ENCODE measurements at places on chromosomes 3 and 15. TPM values are rescaled to one million over a fixed set of nuclear protein-coding genes. Genes with fewer than 3 reads are reported as not detected.

GRCh38 chr15:101561584-101561906 lies 72.0 kb upstream of the PCSK6 start:
- no peak for DNase-seq

The AP3B2 gene
- total RNA-seq: not detected

The EPB42 gene
- not detected for total RNA-seq

GRCh38 chr3:81308306-81308705 lies 453.1 kb downstream of the GBE1 start:
- no peak for DNase-seq

DNA sequence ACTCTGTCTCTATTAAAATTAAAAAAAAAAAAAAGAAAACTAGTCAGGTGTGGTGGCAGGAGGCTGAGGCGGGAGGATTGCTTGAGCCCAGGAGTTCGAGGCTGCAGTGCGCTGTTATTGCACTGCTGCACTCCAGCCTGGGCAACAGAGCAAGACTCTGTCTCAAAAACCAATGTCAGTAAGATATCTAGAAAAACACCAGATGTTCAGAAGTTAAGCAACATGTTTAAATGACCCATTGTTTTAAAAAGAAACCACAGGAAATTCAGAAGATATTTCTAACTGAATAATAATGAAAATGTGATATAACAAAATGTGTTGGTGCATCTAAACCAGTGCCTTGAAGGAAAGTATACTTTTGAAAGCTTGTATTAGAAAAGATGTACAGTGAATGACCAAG lies 203.4 kb upstream of the CGNL1 start:
- no peak for DNase-seq

- no peak for DNase-seq
These were observed 18.9 kb downstream of the SCN5A start for GRCh38 chr3:38630606-38631005.

The DENND4A gene
- 50.4 TPM for total RNA-seq

- DNase-seq: no peak
These were observed 285.1 kb upstream of the CCDC54 start for GRCh38 chr3:107092121-107092520.

- no peak for DNase-seq
These were observed 550 bp downstream of the CCDC9B start for GRCh38 chr15:40340038-40340739.

- DNase-seq: no peak
These were observed 55.9 kb downstream of the ARHGAP31 start for GRCh38 chr3:119350114-119350513.

DNA sequence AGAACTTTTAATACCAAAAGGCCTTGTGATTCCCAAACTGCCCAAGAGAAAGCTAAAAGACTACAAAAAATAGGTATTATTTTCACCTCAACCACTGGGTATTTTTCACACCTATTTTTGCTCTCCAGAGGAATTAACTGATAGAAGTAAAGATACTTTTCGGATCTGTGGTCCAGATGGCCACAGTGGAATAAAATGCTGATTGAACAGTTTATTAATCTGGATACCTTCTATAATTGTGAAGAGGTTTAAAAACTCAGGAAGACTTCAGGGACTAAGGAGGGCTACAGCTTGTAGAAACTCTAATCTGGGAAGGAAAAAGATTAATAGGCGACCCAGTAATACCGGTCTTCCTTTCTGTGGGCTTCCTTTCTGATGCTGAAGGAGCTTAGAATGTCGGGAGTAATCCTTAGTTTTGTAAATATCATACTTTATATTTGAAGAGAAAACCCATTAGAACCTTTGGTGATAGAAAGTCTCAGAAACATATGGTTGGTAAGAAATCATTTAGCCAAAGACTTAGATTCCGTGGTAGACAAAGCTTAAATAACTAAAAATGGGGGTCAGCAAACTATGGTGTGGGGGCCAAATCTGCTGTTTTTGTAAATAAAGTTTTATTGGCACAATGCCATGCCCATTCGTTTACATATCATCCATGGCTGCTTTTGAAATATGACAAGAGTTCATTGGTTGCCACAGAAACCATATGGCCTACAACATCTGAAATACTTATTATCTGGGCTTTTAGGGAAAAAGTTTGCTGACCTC lies 47.8 kb downstream of the TTC23 start:
- no peak for DNase-seq

The GOLGA8A gene
- total RNA-seq: 311 TPM

DNA sequence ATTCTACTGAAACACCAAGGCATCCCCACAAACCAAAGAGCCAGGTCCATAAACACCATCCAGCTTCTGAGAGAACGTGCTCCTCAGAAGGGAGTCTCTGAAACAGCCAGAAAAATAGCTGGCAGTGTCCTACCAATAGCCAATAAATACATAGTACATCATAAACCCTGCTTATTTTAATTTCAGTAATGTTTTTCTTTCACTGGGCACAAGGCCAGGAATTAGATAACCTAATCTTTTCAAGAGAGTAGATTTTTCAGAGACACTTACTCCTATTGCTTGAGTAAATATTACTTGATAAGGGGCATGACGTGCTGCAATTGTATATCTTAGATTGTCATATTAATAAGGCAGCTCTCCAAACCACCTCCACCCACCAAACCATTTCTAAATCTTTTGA lies 22.7 kb downstream of the GADL1 start:
- no peak for DNase-seq

DNA sequence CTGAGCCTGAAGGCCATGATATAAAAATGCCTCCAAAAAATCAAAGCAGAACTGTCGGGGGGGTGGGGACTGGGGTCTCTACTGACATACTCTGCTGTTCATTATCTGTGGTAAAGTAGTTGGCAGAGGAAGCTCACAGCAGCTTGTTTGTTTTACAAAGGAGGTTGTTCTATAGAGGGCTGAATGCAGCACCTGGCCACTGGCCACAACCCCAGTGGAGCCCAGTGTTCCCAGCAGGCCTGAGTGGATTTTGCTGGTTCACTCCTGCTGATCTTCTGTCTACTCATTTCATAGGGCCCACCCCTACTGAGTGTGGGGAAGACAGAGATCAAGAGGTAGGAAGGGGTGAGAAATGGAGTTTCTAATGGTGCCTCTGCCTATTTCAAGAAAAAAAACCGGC lies 125.5 kb downstream of the DIPK2A start:
- DNase-seq: no peak

- DNase-seq: no peak
These were observed 119.8 kb upstream of the ALDH1A3 start for GRCh38 chr15:100759698-100760356.

DNA sequence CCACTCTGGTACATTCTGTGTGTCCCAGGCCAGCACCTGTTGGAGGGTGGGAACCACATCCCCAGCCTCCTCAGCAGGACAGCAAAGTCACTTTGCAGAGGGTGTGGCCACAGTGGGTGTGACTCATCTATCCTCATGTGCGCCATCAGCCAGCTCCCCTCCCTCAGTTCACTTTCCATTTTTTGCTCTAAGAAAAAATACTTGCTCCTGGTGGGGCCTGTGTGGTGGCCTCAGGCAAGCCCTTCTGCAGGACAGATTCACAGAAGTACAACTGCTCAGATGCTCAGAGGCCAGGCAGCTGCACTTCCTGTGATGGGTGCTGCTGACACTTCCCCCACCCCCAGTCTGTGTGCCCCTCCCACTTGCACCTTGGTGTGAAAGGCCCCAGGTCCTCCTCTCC lies 78.3 kb upstream of the ALDH1L1 start:
- DNase-seq: no peak

DNA sequence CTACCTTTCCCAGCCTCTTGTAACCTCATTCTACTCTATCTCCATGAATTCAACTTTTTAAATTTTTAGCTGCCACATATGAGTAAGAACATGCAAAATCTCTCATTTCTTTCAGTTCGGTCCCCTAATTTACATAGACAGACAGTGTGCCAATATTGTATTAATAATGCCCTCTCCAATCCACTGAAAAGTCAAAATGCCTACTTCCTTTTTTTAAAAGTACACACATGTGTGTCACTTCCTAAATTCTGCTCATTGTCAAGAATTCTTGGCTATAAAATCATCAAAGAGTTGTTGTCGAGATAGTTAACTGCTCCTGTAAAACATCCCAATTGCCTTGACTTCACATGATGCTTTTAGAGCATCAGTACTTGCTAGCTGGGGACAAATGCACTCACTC lies 84.2 kb upstream of the IL12A start:
- DNase-seq: no peak

- no peak for DNase-seq
These were observed 5.1 kb upstream of the MTHFS start for GRCh38 chr15:79901958-79902357.

DNA sequence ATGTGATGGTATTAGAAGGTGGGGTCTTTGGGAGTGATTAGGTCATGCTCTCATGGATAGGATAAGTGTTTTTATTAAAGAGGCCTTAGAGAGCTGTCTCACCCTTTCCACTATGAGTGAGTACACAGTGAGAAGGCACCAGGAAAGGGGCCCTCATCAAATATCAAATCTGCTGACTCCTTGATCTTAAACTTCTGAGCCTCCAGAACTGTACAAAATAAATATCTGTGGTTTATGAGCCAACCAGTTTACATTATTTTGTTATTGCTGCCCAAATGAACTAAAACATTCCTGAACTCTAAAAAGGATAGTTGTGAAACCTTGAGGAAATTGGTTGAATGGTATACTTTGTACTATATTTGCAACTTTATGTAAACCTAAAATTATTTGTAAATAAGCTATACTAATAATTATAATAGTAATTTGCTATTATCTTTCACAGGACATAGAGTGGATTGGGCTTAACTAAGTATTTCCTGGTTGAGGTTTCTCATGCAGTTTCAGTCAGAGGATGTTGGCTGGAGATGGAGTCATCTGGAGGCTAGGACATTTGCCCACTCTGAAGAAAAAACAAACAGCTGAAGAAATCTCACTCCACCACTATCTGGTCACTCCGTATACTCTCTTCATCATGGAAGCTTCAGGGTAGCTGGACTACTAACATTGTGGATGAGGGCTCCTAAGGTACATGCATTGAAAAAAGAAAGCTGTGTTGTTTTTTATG lies 1068.6 kb upstream of the CADM2 start:
- no peak for DNase-seq

DNA sequence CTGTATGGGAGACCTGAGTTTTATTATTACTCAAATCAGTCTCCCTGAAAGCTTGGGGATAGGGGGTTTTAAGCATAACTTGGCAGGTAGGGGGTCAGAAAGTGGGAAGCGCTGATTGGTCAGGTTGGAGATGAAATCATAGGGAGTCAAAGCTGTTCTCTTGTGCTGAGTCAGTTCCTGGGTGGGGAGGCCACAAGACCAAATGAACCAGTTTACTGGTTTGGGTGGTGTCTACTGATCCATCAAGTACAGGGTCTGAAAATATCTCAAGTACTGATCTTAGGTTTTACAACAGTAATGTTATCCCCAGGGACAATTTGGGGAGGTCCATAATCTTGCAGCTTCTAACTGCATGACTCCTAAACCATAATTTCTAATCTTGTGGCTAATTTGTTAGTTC lies 17.8 kb upstream of the IQCF6 start:
- no peak for DNase-seq

The C2CD4B gene
- total RNA-seq: not detected

DNA sequence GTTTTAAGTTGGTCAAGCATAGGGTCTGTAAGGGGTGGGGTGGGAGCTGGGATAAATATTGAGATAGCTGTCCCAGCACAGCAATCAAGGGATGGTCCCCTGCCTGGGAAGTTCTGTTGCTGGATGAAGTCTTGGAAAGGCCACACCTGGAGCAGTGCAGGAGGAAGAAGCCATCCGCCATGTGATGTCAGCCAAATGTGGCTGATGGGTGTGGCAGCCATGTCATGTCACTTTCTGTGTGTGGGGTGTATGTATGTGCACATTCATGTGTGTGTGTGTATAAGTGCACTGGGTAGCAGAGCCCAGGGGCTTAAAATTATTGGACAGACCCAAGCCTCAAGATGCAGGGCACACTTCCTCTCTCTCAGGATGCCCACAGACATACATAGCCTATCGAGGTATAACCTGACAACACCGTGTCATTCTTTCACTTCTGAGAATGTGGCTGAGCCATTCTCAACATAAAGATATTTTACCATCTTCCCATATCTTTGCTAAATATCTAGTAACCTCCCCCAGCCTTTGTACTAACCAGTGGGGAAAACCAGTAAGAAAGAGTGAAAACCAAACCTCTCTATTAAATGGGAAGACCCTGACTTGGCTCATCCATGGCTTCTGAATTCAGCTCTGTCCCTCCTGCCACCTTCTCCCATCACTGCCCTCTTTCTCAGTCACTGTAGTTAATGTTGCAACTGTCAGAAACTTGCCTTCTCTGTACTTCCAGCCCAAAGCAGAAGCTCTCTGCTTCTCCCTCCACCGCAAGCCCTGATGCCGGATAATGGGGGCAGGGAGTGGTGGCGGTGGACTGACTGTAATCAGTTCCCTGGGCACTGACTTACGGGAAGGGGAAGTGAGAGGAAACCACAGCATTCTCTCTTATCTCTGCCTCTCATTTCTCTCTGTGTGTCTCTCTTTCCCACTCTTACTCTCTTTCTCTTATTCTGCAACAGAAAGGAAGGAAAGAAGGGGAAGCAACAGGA lies 11.2 kb downstream of the TNFSF10 start:
- peak; percentile 66 for DNase-seq

DNA sequence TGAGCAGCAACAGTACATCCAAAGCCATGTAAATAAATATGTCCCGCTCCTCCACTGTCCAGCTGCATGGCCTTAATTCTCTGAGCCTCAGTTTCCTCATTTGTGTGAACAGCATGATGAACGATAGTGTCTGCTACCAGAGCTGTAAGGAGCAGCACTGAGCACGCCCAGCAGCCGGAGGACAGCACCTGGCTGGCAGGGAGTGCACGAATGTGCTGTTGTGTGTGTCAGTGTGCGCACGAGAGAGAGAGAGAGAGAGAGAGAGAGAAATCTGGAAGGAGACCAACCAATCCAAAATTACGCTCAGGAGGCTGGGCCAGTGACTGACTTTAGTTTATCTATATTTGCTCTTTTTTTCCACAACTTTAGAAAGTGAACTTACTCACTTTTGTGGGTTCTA lies 26.6 kb upstream of the PLXNA1 start:
- DNase-seq: no peak

The HCLS1 gene
- total RNA-seq: 318 TPM

- no peak for DNase-seq
These were observed 96.6 kb upstream of the LRIG1 start for GRCh38 chr3:66597308-66597863.

DNA sequence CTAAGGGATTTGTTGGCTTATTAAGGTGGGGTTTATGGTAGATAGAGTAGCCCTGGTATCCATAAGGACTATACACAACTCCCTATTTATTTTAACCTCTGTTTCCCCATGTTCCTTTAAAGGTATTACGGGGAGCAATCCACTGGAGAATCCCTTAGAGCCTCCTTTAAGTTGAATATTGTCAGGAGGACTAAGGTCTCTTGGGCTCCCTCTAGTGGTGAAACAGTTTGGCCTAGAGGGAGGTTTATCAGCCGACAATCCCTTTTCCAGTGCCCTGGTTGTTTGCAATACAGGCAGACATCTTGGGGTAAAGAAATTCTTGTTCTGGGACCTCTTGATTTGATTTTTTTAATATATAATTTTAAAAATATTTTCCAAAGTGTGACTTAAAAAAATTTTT lies 12.9 kb downstream of the OPA1 start:
- DNase-seq: no peak

Data from activated naive CD8-positive, alpha-beta T cell treated with anti-CD3 and anti-CD28 coated beads, Interleukin-2, amount 10 ng/mL, durations not matched to agents 7 days and 5 days (primary cell).